ENCODE measurements at places on chromosomes 2 and 18. TPM values are rescaled to one million over a fixed set of nuclear protein-coding genes. Genes with fewer than 3 reads are reported as not detected.

The SLC9A4 gene
- not detected for total RNA-seq

The PLB1 gene
- 1.4 TPM for total RNA-seq

The CLIP4 gene
- total RNA-seq: 18.7 TPM

The HOXD13 gene
- not detected for total RNA-seq

The KLF7 gene
- 8.2 TPM for total RNA-seq

The SFTPB gene
- not detected for total RNA-seq

Data from activated naive CD8-positive, alpha-beta T cell treated with anti-CD3 and anti-CD28 coated beads for 36 hours (primary cell).